ENCODE measurements at places on chromosomes 12 and 14.

- no peak for DNase-seq
Observed at GRCh38 chr14:68391311-68392014, 401.4 kb downstream of the ZFP36L1 start.

- DNase-seq, result no peak
Observed at GRCh38 chr12:93563807-93564538, 8.5 kb upstream of the SOCS2 start.

DNA sequence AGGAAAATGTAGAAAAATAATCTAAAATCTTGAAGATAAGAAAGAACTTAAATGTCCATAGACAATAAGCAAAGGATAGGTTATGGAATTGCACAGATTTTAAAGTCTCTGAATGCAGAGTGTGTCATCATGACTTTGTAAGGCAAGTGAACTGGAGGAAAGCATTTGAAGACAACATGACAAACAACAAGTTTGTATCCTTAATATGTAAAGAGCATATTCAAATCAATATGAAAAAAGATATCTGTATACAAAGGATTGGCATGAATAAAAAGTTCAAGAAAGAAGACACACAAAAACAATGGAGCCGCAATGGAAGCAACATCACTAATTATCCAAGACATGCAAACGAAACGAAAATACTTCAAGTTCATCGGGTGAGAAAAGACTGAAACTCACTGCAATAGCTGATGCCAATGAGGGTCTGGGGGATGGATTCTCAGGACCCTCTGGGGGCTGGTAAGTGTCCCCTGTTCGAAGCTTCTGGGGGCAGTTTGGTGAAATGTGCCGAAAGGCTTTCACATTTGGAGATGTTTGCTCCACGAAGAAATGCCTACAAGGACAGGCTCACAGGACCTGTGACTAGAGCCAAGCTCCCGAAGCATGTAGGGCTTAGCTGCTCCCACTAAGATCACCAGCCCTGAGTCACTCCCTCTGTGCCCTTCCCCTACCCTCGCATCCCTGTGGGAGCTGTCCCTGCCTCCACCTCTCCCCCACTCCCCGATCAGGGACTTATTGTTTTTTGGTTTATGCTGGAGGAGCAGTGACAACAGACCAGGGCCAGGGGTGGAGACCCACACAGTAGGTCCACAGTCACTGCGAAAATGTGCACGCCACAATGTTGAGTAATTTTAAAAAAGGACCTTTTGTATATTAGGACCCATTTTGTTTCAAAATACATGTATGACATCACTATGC is 345.7 kb upstream of the SFSWAP start:
- DNase-seq, result no peak

GRCh38 chr14:72000907-72001306 is 68.7 kb downstream of the RGS6 start:
- DNase-seq, result no peak

DNA sequence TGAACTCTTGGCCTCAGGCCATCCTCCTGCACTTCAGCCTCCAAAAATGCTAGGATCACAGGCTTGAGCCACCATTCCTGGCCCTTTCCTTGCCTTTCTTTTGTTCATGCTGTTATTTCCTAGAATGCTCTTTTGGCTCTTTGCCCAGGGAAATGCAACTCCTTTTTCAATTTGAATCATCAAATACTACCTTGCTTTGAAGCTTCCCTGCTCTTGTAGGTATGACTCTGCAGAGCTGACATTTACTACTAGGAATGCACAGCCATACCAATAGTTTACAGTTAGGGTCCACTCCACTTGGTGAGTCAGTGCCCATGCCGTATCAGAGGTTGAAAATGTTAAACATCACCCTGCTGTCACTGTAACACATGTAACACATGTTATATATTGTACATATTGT is 107.0 kb upstream of the CRY1 start:
- DNase-seq, result no peak
